ENCODE measurements at places on chromosomes 13 and 19.

- DNase-seq, result no peak
These were observed 227.0 kb upstream of the SLITRK5 start for GRCh38 chr13:87444135-87444534.

DNA sequence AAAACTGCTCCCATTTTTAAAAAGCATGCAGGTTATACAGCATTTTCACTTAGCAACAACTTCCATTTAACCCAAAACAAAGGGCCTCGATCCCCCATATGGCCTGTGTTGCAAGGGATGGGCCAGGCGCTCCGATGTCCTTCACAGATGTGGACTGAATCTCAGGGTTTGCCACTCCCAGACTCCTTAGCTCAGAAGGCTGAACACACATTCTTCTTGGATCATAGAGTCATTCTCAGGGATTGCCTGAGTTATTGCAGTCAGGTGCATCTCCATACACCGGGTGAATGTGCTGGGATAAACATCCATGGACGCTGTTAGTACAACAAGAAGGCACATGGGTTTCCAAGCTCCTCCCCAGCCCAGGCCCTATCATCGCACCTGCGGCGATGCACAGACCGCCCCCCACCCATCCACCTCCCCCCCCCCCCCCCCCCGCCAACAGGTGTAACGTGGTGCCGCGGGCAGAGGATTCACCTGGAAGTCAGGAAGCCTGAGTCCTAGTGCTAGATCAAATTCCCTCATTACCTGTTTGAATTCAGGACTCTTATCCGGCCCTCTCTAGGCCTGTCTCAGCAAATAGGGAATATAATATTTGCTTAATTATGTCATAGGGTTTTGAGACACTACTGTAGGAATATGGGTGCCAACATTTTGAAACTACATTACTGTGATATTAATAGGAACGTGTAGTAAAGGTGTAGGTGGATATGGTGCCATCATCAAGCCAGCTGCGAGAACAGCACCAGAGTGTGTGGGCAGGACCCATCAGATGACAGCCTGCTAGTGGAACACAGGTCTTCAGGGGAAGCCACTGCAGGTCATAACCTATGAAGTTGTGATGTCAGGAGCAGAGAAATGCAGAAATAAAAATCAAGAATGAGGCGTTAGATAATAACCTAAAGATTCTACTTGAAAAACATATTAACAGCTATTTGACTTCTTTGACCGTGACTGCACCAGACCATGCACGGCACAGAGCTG is 110.9 kb downstream of the SACS start:
- no peak for DNase-seq

DNA sequence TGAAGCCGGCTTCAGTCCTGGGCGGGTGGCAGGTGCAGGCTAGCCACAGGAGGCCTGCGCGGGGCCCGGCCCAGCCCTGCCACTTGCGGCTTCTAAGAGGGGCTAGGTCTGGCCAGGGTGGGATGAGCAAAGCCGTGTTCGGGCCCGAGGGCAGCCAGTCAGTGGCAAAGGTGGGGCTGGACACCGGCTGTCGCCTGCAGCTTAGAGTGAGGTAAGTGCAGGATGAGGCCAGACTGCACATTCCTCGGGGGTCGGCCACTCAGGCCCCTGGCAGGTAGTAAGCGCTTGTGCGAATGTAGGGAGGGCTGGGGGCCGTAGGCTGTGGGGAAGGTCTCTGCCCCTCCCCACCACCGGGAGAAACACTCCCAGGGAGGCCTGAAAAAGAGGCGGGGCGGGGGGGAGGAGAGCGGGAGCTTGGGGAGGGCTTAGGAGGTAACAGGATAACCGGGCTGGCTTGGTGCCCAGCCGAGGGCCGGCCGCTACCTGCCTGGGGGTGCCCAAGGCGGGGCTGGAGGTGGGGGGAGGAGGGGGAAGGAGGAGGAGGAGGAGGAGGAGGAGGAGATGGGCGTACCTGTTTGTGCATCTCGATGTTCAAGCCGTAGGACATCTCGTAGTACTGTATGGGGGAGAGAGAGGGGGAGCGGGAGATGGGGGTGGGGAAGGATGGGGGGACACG is 6.4 kb downstream of the TLE5 start:
- no peak for DNase-seq

DNA sequence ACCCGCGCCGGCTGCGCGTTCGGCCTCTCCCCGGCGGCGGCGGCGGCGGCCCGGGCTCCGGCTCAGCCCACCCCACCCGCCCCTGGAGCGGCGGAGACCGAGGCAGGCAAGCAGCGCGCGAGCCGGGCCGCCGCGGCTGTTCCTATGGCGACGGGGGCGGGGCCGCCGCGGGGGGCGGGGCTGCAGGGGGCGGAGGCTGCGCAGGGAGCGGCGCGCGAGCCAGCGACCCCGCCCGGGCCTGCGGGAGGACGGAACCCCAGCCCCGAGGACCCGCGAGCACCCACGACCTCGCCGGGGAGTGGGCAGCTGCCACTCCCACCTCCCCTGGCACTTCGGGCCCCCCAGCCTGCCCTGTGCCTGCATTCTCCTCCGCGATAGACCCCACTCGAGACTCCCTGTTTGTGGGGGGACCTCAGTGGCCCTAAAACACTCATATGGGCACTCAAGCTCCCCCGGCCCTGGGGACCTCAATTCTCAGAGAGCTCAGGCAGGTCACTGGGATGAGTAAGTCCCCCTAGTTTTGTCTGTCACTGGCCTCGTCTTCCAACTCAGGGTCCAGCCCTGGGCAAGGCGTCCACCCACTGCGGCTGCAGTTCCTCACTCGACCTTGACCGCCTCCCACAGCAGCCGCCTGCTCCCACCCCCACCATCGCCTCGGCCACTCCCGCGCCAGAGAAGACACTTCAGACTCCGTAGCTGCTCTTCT is at the start of gene CTXN1:
Gene CTXN1, minus strand, starts transcription at position 115 of the 706 bp plus-strand sequence. CDS start 597 bp downstream, outside the sequence.
- peak; percentile 67 for DNase-seq

- DNase-seq, result no peak
These were observed 8.2 kb downstream of the TPT1 start for GRCh38 chr13:45332831-45333219.

GRCh38 chr19:28843761-28844492 is 369.0 kb downstream of the UQCRFS1 start:
- no peak for DNase-seq

DNA sequence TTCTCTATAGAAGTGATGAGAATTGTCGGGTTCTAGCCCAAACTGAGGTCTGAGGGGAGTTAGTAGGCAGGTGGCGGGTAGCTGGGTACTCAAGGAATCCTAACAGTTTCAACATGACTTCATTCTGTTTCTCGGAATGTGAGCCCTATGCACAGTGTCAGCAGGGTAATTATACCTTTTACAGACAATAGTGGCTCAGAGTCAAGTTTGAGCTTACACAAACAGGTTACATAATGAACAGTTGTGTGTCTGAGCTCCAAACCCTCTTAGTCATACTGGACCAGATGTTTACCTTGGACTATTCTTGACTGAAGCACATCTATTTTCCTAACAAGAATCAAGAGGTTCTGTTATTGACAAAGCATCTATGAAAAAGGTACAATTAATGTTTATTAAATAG is 1066.7 kb upstream of the PCDH20 start:
- DNase-seq, result no peak

- peak; percentile 28 for DNase-seq
These were observed 7.2 kb downstream of the UHRF1 start for GRCh38 chr19:4916292-4917082.

DNA sequence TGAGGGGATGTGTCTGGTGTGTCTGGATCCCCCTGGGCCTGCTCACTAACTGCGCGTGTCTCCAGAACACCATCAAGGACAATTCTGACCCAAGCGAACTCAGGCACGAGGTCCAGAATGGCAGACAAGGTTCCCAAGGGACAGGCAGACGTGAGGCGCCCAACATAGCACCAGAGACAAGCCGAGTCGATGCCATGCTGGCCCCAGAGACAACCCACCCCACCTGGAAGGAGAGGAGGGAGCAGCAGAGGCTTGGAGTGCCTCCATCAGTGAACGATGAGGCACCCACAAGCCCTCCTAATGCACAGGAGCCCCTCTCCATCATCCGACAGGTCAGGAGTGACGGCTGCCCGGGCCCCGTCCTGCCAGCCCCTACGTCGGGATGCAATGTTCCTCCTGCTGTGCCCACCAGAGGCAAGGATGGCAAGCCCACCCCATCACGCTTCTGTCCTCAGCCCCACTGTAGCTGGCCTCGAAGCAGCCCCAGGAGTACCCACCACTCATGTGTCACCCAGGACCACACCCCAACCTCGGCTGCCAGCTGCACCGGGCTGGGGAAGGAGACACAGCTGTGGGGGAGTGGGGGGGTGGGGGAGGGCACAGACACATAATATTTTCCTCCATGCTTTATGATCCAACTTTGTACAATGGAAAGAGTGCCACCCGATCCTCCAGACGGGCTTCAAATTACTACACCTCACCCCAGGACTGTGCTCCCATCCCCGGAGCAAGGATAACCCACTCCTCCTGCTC is 11.8 kb downstream of the AP3D1 start:
- DNase-seq, result no peak

Data from stimulated activated CD8-positive, alpha-beta memory T cell treated with anti-CD3 and anti-CD28 coated beads, Interleukin-15, amount 100 ng/mL, for 48 hours (primary cell).